ENCODE measurements at places on chromosomes 2 and 18.

- no peak for DNase-seq
These were observed 34.7 kb downstream of the TRABD2A start for GRCh38 chr2:84846041-84846663.

- no peak for DNase-seq
These were observed 215.3 kb downstream of the SEPTIN10 start for GRCh38 chr2:109398366-109399015.

DNA sequence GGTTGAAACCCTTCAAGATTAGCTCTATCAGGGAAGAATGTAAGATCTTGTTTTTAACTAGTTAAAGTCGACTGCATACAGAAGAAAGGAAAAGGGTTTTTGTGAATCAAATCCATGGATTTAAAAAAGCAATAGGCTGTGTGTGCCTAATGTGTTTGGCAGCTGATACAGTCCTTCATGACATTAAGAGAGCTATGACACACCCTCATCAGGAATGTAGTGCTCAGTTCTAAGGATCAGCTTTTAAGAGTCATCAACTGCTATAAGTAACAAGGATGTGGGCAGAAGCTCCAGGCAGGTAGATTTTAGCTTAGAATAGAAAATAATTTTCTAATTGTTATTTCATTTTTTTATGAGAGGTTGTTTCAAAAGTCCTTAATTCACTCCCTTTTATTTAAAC is 52.9 kb downstream of the PPP1R1C start:
- no peak for DNase-seq

- no peak for DNase-seq
These were observed 61.5 kb downstream of the BARD1 start for GRCh38 chr2:214747992-214748391.

GRCh38 chr18:62371436-62371835 is 46.3 kb downstream of the TNFRSF11A start:
- no peak for DNase-seq

DNA sequence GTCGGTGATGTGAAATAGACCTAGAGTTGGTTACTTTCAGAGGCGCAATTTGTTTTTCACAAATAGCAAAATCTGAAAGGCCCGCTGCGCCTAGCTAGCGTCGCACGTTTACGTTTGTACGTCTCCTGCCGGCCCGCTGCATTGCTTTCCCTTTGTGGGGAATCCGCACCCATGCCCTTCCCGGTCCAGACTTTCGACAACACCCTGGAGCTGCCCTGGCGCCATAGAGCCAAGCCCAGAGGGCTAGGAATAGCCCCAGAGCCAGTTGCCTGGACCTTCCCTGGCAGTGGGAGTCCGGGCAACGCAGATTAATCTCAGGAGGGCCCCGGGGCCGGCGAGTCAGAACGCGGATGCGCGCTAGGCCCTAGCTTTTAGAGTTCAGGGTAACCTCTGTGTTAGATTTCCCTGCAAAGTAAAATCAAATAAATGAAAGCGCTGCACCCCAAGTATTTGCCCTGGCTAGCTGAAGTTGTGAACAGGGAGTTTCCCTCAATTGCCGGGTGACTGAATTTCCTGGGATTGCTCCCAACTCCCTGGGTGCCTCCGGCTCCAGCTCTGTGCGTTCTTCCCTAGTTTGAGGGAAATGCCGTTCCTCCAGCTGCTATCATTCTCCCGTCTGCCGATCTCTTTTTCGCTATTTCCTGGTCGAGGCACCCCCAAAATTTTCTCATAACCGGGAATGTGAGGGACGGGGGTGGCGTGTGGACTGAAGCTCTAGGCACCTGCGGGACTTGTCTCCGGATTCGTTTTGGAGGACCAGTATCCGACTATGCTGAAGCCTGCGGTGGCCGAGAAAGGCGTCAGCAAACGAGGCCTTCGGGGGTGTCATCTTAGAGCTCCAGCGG is 1.2 kb upstream of the EN1 start:
- DNase-seq, result no peak

GRCh38 chr18:8944871-8945245 is 157.6 kb upstream of the NDUFV2 start:
- DNase-seq, result no peak

- DNase-seq, result no peak
These were observed 40.5 kb downstream of the CALCRL start for GRCh38 chr2:187407407-187408084.

- no peak for DNase-seq
These were observed 447.6 kb upstream of the POU3F3 start for GRCh38 chr2:104406261-104406726.
